C1 segment of cervical spinal cord (tissue), 14 donors: ENCODE measurements at places on chromosomes 1 and 21.
A peak's percentile ranks its signal among the peaks of the same experiment; 100 is the strongest.

DNA sequence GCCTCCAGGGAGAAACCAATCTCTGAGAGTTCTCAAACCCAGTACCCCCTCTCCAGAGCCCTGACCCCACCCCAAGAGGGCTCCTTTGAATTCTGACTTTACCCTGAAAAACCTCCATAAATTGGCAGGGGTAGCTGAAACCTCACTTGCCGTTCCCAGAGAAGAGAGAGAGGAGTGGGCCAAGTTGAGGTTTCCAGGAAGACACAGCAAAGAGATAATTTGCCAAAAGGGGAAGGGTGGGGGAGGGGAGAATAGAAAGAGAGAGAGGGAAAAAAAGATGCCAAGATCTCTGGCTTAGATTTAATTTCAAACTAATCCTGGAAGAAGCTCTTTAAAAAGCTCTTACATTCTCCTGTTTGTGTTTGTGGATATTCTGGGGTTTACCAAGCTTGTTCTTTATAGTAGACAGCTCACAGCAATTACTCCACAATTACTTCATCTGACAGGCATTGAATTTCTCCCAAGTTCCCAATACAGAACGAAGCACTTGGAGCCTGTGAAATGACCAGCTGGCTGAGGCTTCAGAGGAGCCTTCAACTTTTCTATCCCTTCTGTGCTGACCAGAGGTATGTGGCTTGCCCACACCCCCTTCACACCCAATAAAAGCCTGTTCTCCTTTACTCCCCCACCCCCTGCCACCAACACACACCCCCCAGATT is 1.1 kb upstream of the GRHL3 start:
- no peak for DNase-seq

DNA sequence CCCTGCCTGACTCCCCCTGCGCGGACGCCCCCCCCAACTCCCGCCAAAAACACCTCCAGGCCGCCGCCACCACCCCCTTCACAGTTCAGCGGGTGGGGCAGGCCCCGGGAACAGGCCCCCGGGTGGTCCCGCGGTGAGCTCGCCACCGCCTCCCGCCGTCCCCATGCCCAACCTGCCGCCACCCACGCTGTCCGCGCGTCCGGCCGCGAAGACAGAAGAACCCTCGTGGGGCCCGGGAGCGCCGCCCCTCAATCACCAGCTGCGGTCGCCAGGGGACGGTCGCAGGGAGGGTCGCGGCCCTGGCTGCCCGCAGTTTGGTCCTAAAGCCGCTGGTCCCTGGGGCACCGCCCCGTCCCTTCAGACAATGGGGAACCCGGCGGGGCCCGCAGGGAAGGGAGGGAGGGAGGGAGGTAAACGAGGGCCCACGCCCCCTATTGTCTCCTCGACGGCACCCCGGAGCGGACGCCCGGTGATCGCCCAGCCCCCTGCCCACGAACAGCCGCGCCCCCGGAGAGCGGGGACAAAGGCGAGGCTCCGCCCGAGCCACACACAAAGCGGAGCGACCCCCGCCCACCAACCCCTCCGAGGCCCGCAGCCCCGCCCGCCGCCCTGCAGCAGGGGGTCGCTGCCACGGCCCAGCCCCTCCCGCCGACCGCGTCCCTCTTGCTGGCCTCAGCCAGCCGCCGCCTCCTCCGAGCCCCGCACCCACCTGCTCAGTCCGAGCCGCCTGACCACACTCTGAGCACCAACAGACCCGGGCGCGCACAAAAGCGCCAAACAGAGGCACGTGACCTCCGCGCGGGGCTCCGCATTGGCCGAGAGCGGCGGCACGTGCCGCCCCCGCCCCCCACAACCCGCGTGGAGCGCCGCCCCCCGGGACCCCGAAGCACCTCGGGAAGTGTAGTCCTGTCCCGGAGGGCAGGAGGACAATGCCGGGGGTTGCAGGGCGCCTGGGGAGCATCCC is at the start of gene STMN1:
Gene STMN1 (minus strand): TSS at position 740 of the 964 bp plus-strand sequence. CDS start 1,743 bp downstream, outside the sequence.
- peak; percentile 94 for DNase-seq

- no peak for DNase-seq
Measured at GRCh38 chr1:201409440-201409839, 10.3 kb upstream of the LAD1 start.

DNA sequence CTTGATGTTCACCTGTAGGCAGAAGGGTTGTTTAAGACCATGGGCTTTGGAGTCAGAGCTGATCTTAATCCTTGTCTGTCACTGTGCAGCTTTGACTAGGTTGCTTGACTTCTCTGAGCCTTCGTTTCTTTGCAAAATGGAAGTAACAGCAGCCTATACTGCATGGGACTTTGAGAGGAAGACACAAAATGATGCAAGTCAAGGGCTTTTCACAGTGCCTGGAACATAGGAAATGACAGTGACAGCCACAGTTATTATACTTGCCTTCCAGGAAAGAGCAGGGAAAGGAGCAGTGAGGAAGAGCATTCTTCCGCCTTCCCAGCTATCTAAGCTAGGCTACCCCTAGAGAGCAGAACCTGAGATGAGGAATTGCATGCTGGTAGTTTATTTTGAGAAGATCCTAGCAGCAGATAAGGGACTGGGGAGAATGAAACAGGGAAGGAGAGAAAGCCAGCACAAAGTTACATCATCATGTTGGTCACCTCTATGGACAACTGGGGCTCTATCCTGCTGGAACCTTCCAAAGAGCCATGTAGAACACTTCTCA is 3.1 kb downstream of the CSF3R start:
- no peak for DNase-seq

DNA sequence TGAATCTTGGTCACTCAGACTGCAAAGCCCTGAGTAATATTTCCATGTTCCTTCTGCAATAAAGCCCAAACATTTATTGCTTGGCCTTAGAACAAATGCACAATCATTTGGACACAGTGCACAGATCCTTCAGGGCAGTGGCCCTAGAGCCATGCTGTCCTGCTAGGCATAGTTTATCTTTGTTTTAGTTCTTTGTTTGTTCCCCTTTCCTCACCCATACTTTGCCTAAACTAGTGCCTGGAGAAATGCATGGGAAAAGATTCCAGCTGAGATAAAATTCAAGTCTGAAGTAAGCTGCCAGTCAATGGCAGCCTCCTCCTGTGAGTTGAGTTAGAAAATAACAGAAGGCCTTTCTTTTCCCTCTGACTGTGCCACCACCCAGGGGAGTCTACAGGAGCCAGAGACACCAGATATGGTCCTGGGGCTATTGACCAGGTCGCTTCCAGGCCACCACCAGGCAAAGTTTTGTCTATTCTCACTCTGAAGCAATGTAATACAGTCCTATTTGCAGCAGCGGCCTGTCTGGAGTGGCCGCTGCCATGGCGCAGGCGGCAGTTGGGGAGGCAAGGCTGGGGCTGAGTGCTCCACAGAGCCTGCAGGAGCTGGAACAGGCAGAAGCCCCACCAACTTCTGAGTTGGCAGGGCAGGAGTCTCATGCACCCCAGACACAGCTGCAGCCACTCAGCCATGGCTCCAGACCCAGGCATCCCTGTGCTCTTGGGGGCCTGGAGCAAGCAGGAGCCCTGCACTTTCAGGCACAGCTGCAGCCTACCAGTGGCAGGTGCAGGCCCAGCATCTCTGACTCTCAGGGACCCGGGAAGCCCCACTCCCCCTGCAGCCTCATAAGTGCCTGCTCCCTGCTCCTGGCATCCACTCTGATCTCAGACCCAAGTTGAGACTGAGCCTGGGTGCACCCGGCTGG is 258.6 kb downstream of the GPATCH2 start:
- no peak for DNase-seq

GRCh38 chr1:48750109-48750508 is 26.6 kb downstream of the BEND5 start:
- peak; percentile 6 for DNase-seq

GRCh38 chr1:160058087-160058486 is 11.9 kb downstream of the KCNJ10 start:
- peak; percentile 13 for DNase-seq

GRCh38 chr1:228935855-228936727 is 200.8 kb downstream of the RHOU start:
- DNase-seq = no peak

DNA sequence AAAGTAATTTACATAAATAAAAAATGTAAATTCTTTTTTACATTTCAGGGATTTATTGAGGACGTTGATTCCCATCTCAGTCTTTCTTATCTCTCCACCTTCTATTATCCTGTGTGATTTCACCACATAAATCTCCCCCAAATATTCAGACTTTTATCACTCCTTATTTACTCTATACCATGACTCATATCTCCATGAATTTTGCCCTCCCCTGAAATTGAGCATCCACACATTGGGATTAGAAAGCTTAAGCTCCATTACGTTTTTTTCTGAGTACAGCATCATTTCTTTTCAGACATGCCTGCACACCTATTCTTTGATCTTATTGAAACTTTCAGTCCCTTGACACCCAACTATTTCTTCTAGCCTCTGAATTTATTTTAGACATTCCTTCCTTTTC is 111.2 kb downstream of the IFI44 start:
- DNase-seq = no peak

GRCh38 chr1:66349242-66349641 is 184.7 kb upstream of the SGIP1 start:
- DNase-seq = no peak

DNA sequence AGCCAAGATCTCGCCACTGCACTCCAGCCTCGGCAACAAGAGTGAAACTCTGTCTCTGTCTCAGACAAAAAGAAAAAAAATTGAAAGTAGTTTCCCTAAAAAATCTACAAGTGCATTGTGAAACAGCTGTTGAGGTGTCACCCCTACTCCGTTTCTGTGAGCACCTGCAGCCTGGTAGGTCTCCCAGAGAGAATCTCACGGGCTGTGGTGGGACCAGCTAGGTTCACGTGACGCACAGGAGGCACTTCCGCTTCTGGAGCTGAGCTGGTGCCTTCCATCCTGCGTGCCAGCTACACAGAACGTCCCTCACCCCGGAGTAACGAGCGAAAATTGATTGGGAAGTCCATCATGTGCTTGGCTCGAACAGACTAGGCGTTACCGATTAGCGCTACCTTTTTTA is 66.8 kb downstream of the COL24A1 start:
- DNase-seq = no peak

DNA sequence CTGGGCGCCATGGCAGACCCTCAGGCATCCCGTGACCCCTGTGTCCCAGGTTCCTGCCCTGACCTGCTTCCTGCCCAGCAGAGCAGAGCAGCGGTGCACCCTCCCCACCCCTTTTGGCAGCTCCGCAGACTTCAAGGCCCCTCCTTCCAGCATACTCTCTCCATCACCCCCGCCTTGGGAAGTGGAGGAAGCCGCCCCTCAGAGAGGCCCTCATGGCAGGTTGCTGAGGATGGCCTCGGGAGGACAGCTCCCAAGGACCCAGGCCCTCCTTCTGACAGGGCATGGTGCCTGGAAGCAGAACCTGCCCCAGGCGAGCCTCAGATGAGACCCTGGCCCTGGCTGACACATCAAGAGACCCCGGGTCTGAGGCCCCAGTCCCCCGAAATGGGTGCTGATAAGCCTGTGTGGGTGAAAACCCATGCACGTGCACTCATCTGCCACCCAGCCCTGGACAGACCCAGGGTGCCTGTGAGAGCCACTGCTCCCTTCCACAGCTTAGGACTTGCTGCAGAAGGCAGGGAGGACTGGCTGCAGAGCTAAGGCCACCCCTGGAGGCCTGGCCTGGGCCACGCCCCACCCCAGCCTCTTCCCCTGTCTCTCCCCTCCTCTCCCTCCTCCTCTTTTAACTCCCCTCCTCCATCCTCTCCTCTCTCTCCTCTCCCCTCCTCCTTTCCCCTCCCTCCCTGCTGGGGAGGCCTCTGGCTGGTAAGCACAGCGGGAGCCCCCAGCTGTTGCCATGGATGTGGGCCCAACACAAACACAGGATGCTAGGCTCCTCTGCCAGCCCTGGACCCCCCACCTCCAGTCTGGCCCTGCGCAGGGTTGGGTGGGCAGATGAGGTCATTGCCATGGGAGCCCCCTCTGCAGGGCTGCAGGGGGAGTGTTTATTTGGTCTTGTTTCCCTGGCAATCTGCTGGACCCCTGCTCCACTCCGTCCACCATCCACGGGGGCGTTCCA is 33.7 kb downstream of the WNT9A start:
- no peak for DNase-seq

DNA sequence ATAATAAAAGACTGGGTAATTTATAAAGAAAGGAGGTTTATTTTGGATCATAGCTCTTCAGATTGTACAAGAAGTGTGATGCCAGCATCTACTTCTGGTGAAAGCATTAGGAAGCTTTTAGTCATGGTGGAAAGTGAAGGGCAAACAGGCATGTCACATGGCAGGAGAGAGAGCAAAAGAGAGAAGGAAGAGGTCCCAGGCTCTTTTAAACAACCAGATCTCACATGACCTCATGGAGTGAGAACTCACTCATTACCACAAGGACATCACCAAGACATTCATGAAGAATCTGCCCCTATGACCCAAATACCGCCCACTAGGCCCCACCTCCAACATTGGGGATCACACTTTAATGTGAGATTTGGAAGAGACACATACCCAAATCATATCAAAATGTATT is 10.0 kb downstream of the RPTN start:
- no peak for DNase-seq

DNA sequence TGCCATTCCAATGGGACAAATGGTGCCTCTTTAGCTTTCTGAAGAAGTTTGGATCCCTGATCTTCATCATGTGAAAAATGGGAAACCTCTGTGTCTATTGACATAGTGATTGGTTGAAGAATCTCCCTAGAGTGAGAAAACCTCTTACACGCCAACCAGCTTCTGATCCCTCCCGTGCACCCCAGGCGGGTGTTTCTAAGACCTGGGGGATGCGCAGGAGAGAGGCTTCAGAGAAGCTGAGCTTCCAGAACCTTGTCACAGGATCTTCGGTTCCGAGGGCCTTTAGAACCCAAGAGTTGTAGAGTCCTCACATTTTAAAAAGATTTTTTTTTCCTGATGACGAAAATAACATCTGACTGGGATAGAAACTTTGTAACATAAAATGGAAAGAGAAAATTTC is 11.3 kb downstream of the PODN start:
- DNase-seq = no peak

DNA sequence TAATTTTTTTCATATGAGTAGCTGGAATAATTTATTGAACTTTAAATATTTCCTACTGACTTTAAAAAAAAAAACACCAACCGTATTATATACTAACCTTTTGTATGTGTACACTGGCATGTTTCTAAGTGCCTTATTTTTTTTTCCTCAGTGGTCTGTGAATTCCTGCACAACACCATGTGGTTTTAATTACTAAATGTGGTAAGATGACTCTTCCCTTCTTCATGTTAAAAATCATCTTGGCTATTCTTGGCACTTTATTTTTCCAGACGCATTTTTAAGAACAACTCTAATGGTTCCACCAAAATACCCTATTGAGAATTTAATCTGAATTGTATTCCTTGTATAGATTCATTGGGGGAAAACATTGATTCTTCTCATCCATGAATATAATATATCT is 28.4 kb downstream of the PPP2R5A start:
- DNase-seq = no peak

- DNase-seq = no peak
Measured at GRCh38 chr1:10639011-10639774, 157.3 kb downstream of the CASZ1 start.

DNA sequence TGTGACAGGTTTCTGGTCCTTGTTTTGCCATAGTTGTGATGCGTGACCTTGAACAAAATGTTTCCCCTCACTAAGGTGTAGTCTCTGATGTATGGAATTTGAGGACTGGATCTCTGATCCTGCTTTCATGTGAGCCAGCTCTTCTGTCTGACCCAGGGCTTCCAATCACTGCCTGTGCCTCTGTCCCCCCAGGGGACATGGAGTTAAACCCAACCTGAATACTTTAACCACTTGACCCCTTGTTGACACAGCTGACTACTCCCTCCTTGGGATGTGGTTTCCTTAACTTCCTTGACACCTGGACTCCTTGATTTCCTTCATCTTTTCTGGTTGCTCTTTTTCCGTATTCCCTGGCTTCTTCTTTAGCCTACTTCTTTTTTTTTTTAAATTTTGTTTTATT is 36.0 kb upstream of the SSBP3 start:
- no peak for DNase-seq
